ENCODE measurements at places on chromosomes 7 and 10.

- DNase-seq = peak; percentile 71
Observed at GRCh38 chr7:2558629-2559282, at the start of gene IQCE. IQCE (plus strand) TSS chr7:2558979; CDS start chr7:2559182, 203 bp downstream.

DNA sequence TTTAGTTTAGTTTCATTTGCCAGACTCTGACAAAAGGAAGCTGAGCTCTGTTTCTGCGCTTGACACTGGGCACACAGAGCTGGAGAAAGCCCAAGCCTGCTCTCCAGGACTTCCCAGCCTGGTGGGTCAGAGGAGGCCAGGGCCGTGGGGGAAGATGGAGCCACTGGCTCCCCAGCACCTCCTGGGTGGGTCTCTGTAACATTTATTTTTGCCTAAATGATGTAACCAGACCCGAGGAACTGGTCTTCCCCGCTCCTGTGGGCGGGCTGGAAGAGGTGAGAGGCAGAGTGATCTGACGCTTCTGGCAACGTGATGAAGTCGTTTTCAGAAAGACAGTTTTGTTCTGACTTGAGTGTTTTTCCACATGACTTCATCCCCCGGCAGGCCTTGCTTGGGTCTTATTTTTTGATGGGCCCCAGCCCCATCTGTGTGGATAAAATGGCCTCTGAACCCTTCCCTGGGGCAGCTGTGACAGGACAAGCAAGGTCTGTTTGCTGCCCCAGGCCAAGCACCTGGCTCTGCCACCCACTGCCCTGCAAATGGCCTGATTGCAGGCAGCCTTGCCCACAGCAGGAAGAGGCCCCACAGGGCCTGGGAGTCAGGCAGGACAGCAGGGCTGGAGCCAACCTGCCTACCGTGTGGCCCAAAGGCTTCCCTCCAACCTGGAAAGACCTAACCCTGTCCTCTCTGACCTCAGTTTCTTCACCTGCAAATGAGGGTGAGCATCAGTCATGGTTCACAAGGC is 304.9 kb upstream of the ZMIZ1 start:
- DNase-seq = no peak

GRCh38 chr10:117442521-117442920 is 67.3 kb upstream of the PDZD8 start:
- no peak for DNase-seq

DNA sequence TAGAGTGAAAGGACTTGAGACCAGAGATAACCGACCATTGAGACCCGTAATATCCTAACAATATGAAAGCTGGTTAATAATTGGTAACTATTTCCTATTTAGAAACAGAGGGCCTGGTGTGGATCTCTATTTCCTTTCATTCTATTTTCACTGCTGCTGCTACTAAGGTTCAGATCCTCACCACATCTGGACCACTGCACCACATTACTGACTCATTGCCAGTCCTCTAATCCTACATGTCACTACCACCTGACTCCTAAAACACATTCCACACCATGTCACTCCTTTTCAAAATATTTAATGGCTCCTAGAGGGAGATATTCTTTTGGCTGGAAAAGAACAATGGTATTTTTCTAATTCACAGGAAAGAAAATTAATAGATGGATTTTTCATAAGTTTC is 6.4 kb downstream of the USP54 start:
- no peak for DNase-seq

- no peak for DNase-seq
Observed at GRCh38 chr7:124263232-124263827, 230.5 kb upstream of the TMEM229A start.

- DNase-seq = no peak
Observed at GRCh38 chr10:62121187-62121530, 147.5 kb downstream of the RTKN2 start.

DNA sequence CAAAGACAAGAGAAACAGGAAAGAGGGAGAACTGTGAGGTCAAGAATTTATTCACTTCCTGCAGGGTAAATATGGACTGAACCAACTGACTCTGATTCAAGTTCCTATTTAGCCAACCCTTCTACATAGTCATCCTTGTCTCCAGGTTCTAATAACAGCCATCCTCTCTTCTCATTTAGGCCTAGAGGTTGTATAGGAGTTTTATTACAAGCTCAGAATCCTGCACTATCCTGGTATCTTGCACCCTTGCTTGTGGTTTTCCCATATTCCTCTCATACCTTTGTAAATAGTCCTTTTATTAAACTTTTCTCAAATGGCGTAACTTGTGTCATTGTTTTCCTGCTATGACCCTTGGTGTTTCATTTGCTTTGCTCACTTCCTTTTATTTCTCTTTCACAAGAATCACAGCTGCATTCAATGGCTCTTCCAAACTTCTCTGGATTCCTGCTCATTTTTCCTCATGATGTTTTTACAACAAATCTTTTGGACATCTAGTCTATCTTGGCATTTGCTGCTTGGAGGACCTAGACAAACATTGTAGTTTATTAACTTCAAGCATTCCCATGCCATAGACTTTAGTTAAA is 12.4 kb upstream of the OR2A5 start:
- no peak for DNase-seq

- DNase-seq = no peak
Observed at GRCh38 chr7:108529341-108529740, 3.4 kb upstream of the PNPLA8 start.

DNA sequence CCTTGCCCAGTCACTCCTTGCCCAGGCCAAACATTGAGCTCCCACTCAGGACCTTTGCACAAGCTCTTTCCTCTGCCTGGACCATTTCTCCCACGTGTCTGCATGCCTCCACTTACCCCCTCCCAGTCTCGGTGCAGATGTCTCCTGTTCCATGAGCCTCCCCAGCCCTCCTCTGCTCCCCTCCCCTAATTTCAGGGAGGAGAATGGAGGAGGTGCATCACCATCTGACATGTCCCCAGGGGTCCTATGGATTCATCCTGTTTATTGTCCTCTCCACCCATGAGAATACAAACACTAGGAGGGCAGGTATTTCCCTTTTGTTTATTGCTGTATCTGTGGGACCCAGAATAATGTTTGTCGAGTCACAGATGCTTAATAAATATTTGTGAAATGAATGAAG is 8.6 kb upstream of the GRID2IP start:
- no peak for DNase-seq

DNA sequence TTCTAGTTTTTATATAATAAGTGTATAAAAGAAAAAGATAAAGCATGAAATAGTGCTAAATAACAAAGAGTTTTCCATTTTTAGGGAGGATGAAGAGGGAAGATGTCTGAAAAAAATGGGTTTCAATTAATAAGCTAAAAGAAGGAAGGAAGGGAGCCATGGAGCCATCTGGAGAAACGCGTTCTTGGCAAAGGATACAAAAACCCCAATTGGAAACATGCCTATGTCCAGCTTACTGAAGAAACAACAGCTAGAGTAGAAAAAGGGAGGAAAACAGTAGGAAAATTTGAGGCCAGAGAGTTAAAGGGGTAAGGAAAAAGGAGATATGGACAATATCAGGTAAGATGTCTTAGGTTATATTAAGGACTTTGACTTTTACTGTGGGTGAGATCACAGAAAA is 416.2 kb upstream of the GHITM start:
- DNase-seq = no peak

DNA sequence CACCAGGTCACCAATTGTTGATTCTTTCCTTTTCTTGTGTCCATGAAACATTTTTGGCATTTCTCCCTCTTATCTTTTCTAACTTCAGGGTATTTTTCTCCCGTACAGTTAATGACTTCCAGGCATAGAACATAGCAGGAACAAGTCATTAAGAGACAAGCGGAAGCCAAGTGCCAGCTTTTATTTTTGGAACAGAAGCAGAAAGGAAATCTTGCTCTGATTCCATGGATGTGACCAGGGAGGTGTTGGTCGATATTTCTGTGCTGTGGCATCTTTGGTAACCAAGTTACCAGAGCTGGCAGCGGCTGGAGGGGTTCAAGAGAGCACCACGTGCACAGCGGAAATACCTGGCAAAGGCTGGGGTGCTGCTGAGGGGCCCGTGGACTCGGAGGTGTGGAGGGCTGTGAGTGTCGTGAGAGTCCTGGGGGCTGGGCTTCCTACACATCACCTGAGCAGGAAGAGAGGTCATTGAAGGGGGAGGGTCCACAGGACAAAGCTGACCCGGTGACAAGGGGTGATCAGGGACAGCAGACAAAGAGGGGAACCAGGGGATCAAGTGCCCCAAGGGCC is 1.8 kb downstream of the LLCFC1 start:
- DNase-seq = no peak

GRCh38 chr10:131746785-131747184 is 154.0 kb upstream of the PPP2R2D start:
- no peak for DNase-seq

- DNase-seq = peak; percentile 74
Observed at GRCh38 chr10:96334616-96335526, 23.9 kb downstream of the OPALIN start.

GRCh38 chr10:17586821-17587234 is 30.3 kb downstream of the HACD1 start:
- DNase-seq = no peak

- DNase-seq = no peak
Observed at GRCh38 chr10:76435157-76435556, 1003.7 kb downstream of the LRMDA start.

DNA sequence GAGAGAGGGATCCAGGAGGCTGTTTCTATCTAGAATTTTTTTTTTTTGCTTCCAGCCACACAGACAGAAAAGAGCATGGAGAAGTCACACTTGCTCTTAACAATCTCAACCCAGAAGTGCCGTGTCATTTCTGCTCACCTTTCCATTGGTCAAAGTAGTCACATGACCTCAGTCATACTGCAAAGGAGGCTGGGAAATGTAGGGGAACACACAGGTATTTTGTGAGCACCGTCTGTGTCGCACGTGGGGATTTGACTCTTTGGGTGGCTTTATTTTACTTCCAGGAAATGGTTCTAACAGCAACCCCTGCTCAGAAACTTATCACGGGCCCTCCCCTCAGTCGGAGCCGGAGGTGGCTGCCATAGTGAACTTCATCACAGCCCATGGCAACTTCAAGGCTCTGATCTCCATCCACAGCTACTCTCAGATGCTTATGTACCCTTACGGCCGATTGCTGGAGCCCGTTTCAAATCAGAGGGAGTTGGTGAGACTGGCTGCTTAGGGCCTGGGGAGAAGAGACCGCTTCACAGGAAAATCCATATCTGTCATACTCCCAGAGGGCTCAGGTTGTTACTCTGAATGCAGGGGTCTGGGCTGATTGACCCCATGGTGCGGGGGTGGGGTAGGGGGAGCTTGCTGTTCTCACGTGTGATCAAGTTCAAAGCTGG is 13.1 kb upstream of the CPA1 start:
- DNase-seq = no peak

GRCh38 chr7:150754951-150755350 is 17.7 kb downstream of the GIMAP5 start:
- no peak for DNase-seq

GRCh38 chr7:148894591-148894990 is 10.5 kb upstream of the EZH2 start:
- no peak for DNase-seq

DNA sequence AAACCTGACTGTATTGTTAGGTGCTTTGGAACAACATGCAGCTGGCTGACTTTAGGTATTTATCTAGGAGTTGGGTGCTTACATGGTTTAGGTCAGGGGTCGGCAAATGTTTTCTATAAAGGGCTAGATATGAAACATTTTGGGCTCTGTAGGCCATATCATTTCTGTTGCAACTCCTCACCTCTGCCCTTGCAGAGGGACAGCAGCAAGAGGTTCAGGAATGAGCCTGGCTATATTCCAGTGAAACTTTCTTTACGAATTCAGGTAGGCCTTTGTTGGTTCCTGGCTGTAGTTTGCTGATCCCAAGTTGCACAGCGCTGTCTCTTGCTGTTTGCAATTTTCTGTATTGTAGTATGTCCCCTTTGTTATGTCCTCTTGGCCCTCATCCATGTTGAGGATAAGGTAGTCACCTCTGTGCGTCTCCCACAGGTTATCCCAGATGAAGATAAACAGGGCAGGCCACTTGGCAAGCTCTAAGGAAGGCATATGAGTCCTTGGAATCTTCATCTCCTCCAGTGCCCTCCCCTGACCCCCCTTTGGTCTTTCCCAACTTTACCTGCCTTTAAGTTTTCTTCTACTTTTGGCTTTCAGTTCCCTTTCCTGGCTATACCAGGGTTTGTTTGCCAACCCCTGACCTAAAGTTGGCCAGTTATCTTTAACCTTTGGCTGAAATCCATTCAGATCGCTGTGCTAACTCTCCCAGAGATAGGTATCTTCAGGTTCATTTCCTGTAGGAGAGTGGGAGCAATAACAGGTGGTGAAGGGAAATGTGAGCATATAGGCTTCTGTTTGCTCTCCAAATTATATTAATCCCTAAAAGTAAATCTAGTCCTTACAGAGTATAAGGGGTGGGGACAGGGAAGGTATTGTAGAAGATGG is 36.1 kb downstream of the SGPL1 start:
- no peak for DNase-seq

DNA sequence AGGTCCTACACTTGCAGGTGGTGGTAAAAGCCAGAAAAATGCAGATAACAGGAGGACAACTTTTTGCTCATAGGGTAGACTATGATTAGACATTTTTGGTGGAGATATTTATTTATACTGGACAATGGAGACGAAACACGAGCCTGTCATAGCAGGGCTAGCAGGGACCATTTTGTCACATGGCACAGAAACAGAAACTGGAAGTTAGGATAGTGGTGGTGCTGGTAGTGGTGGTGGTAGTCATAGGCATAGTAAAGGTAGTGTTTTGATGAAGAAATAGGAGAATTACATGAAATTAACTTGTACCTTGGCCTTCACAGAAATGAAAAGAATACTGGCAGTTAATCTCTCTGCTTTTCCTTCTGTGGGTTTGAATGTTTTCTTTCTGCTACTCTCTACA is 8.8 kb upstream of the MGAM start:
- DNase-seq = no peak

GRCh38 chr10:71045936-71046335 is 157.6 kb upstream of the PCBD1 start:
- DNase-seq = no peak

- DNase-seq = no peak
Observed at GRCh38 chr7:34011696-34012095, 106.4 kb downstream of the BMPER start.

DNA sequence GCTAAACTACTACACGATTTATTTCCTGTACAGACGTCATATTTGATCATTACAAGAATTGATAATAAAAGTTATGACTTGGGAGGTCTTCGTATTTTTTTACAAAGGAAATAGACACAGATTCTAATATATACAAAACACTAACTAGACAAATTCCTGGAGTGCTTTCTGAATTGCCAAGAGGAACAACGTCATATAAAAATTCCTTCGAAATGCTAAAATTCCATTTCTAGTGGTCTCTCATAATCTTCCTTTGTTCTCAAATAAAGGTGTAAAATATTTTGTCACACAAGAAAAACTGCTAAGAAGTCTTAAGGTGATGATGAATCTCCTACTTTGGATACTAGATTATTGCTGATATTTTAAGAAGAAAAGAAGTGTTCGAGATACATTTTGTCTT is 85.4 kb downstream of the CDK6 start:
- DNase-seq = no peak

- no peak for DNase-seq
Observed at GRCh38 chr7:45455662-45456061, 118.5 kb upstream of the ADCY1 start.

- no peak for DNase-seq
Observed at GRCh38 chr7:13908667-13909397, 80.6 kb downstream of the ETV1 start.

- no peak for DNase-seq
Observed at GRCh38 chr7:102403563-102403962, 7.4 kb downstream of the PRKRIP1 start.

- DNase-seq = no peak
Observed at GRCh38 chr10:35425595-35425994, 89.3 kb downstream of the CCNY start.
